ENCODE measurements at places on chromosomes 4 and X.

GRCh38 chr4:90718931-90719330 is 591.7 kb downstream of the CCSER1 start:
- DNase-seq = no peak

DNA sequence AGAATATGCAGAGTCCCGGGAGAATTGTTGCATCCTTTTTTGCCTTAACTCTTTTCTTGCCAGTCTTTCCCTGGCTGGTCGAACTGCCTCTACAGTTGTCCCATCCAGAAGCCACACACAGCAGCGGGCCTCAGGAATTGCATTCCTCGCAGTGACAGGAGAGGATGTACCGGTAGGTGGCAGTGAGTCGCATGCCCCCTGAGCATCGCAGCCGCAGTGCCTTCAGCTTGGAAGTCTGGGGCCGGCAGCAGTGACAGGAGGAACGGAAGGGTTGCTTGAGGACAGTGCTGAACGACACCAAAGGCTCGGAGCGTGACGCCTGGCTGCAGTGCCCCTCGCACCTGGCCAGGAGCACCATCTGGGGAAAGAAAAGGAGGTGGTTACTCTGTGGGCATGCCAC is 23.5 kb downstream of the NDP start:
- DNase-seq = peak; percentile 26

- no peak for DNase-seq
Measured at GRCh38 chr4:159366966-159367780, 264.3 kb downstream of the RAPGEF2 start.

- DNase-seq = no peak
Measured at GRCh38 chrX:129760155-129760554, 19.6 kb upstream of the SASH3 start.

DNA sequence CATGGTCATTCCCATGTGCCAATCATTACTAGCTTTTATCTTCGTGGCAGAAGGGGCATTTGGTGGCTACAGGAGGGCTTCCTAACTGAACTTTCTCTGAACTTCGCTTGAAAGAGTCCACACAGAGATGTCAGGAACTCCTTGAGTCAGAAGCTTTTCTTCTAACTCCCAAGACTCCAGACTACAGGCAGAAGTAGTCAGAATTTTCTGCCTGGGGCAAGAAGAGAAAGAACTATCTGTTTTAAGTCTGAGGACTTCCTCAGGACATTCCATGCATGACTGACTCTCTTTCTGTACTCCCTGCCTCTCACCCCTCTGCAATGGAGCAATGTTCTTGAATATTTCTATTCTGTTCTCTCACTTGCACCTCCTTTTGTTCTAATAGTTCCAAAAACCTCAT is 170.5 kb upstream of the TBC1D9 start:
- no peak for DNase-seq

DNA sequence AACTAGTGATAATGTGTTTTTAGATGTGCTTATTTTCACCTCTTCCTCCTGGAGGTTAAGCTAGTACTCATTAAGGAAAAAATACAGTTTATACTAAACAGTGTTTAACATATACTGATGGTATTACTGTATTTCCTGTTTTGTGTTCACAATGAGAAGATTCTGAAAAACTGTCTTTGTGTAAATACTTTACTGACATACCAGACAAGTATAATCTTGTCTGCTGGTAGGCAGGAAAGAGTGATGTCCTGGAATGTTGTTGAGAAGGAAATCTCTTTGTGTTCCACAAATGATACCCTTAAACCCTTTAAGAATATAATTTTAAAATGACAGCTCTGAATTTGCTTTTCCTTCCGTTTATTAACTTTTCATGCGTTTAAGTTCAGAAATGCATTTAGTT is 205.5 kb upstream of the NUDT6 start:
- DNase-seq = no peak

DNA sequence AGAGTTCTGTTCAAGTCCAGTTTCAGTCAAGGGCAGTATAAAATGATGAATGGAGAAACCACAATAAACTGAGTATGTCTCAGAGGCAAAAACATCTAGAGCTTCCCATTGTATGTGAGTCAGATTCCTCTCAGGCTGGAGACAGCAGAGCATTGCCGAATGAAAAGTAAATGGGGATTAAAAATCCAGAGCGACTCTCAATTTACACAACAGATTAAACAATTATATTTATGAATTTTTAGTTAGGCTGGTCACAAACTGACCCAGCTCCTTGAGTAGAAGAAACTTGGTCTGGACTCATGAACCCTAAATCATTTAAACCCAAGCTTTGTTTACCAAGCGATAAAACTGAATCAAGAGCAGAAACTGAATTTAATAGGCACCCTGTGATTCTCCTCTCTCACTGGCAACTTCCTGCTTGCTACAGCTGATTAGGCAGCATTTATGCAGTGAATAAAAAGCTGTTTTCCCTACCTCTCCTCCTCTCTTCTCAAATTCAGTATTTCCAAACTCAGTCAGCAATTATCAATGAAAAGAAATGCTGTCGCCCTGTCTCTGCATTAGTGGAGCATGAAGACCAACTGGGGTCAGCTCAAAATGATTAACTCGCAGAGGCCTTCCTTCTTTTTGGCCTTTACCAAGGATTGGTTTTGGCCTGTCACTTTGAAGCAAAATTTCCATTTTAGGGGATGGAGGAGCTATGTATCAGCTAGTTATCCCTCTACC is 568.0 kb downstream of the PDHA2 start:
- no peak for DNase-seq

- DNase-seq = no peak
Measured at GRCh38 chr4:43331226-43332051, 438.9 kb downstream of the GRXCR1 start.

GRCh38 chr4:3407930-3408792 is 33.6 kb upstream of the HGFAC start:
- no peak for DNase-seq

- no peak for DNase-seq
Measured at GRCh38 chrX:110136136-110136535, 133.2 kb downstream of the TMEM164 start.

DNA sequence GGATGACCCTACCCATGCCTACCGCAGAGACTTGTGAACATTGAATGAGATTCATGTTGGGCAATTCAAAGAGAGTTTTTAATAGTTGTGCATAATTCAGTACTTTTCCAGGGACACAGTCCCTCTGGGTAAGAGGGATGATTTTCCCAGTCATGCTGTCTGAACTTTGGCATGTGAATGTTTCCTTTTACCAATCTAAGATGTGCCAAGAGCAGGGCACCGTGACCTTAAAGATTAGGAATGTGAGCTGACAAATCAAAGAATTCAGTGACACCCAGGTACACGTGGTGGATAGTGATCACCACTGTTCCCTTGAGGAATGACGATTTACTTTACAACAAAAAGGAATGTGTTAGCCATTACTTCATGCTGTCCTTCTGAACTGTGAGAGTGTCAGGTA is 515.6 kb downstream of the PPARGC1A start:
- no peak for DNase-seq

- DNase-seq = peak; percentile 23
Measured at GRCh38 chr4:147683188-147683591, 773 bp downstream of the PRMT9 start.

- DNase-seq = no peak
Measured at GRCh38 chr4:15482842-15483241, 13.2 kb downstream of the CC2D2A start.

- no peak for DNase-seq
Measured at GRCh38 chr4:132240081-132240480, 909.0 kb upstream of the PCDH10 start.

DNA sequence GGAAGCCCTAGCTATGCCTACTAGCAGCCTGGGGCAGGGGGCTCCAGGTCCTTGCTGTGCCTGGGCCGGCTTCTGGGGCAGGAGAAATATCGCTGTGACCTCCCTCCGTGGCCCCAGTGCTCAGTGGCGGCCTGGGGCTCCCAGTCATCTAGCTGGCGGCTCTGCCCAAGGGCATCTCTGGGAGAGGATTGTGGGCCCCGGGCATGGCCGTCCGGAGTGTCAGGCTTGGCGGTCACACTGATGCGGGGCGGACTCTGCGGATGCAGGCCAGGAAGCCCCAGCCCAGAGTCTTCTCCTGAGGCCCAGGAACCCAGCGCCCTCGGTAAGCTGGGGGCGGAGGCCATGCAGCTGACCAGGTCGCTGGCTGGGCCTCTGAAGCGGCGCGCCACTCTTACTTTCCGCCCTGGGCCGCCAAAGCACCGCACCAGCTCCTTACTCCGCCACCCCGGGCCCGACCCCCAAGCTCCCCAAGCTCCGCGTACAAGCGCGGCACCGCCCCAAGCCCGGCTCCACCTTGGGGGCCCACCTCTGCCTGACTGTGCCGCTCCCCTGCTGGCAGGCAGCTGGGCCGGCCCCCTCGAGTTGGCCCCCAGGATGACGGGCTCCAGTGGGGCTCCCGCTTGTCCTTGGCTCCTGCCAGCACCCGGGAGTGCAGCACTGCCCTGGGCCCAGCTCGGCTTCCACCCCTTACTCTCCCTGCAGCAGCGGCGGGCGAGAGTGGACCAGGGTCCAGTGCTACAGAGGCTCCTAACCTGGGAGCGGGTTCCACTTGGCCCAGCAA is 720.0 kb downstream of the PCDH18 start:
- no peak for DNase-seq

DNA sequence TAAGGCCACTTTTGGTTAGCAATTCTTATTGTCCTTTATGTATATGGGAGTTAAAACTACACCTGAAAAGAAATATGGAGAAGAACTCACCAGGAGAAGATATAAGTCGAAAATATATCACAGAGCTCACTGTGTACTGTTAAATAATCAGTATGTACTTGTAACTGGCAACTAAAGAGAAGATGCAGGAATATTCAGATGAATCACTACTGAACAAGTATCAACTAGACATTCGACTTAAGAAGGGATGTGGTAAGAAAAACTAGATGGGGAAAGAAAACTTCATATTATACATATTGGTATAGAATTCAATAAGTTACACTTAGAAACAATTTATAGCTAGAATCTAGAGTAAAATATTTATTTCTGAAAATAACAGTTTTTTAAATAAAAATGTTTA is 230.0 kb downstream of the CAMK2D start:
- no peak for DNase-seq

DNA sequence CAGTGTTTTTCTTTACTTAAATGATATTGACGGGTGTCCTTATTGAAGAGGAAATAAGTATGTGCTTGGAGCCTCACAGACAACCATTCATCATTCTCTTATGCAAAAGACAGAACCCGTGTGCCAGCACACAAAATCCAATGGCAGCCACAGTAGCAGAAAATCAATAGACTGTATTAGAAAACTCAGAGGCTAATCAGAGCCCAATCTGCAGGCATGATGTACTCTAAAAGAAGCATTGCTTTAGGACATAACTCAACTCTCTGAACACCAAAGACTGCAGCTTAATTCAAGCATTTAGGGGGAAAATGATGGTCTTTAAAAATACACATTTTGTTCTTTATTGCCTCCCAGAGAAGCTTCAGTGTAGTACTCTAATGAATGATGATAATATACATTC is 476.9 kb downstream of the PDHA2 start:
- DNase-seq = no peak

- DNase-seq = peak; percentile 8
Measured at GRCh38 chr4:105520819-105521790, 31.3 kb upstream of the ARHGEF38 start.

DNA sequence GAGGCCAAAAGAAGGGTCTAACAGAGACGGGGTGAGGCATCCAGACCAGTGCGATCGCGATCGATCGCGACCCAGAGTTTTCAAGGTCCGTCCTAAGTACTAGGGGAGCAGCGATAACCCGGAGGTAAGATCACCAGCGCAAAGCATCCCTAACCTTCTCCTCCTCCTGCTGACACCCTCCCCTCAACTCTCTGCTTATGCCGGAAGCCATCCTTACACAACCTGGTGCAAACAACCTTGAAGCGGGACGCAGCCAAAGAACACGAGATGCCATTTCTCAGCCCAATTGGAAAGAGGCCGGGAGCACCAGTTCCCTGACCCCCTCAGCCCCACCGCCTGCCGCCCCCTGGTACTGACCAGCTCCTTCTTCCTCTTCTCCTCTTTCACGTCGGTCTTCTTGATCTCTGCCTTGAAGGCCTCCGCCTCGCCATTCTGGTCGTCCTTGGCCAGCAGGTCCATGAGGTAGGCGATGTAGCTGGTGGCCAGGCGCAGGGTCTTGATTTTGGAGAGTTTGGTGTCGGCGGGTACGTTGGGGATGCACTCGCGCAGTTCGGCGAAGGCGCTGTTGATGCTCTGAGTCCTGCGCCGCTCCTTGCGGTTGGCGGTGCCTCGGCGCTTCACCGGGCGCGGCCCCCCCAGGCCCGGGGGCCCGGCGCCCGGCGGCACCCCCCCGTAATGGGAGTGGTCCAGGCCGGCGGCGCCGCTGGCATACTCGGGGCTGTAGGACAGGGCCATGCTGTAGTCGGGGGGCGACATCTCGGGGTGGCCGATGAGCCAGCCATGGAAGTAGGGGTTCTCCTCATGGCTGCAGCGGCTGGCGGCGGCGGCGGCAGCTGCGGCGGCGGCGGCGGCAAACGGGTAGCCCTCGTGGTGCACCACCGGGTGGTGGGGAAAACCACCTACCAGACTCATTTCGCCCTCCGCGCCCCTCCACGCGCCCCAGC is 1.4 kb downstream of the HAND2 start:
- DNase-seq = no peak

GRCh38 chr4:15188605-15189539 is 186.6 kb downstream of the CPEB2 start:
- no peak for DNase-seq

DNA sequence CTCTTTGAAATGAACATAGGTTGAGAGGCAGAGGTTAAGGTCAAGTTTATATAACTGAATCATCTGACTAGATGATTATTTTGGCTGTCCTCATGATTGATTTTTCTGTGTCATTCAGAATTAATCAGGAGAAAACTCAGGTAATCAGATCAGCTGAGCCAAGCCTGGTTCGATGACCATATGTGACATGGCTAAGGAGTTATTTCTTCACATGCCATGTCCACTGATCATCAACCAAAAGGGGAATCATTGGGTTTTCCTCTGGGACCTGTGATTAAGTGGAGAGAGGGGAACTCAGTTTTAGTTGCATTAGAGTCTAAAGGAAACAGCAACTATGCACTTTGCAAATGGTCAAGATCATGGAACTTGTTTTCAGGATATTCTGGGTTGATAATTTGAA is 20.3 kb upstream of the PACRGL start:
- DNase-seq = no peak

DNA sequence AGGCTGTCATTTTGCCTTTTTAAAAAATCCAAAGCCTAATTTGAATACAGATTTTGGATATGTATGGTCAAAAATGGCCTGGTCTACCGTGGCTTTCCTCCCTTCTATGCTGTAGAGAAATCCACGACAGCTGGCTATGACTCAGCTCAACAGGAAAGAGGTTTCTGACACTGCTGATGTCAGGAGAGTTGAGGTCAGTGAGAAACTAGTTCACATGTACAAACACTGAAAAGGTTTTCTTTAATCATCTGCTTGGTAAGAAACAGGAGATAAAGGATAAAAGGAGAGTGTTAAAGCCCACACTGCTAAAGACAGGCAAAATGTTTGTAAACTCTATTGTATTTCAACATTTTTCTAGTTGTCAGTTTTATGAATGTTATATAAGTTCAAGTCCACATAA is 113.9 kb downstream of the NYX start:
- DNase-seq = peak; percentile 57
